Caco-2 (cell line): ENCODE measurements at places on chromosomes 13 and 19. TPM values are rescaled to one million over a fixed set of nuclear protein-coding genes. Genes with fewer than 3 reads are reported as not detected.
A peak's percentile ranks its signal among the peaks of the same experiment; 100 is the strongest.

GRCh38 chr19:42152910-42153671 lies 20.8 kb upstream of the POU2F2 start:
- H3K4me1 ChIP-seq: no peaks in the 10 kb centered on the region
- DNase-seq: no peak
- H3K4me3 ChIP-seq: no peak overlapping the region
- H3K27me3 ChIP-seq: no peaks in the 10 kb centered on the region; the same call in 1 of the 2 replicates
- H3K27ac ChIP-seq: no peak overlapping the region

- H3K27ac ChIP-seq: no peak overlapping the region
- no peaks in the 10 kb centered on the region for H3K27me3 ChIP-seq
- no peak for DNase-seq
- H3K4me1 ChIP-seq: no peaks in the 10 kb centered on the region
- no peaks in the 10 kb centered on the region for H3K36me3 ChIP-seq
- H3K4me3 ChIP-seq: no peak overlapping the region
Measured at GRCh38 chr13:56986121-56986520, 154.6 kb upstream of the PRR20A start.

DNA sequence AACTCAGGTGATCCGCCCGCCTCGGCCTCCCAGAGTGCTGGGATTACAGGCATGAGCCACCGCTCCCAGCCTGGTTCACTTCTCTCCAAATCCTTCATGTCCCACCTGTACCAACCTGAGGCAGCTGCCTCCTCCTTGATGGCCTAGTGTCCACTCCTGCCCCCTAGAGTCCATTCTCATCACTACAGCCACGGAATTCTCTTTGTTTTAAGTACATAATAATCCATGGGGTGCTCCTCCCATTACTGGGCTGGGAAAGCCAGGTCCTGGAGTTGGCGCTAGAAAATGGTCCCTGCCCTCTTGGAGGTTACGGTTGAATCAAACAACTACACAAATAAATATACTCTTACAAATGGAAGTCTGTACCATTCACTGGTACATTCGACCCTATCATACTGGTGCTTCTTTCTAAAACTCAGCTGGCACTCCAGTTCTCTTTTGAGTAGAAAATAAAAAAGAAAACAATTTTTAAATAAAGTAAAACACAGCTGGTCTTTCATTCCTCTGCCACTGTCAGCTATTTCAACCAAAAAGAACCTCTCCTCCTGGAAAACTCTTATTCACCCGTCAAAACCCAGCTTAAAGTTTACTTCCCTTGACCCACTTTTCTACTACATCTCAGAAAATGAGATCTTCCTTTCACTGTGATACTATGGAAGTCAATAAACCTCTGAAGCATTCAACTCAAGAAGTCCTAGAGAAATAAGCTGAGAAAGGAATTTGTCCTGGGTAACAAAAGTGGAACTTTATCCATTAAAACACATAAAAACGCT lies 22.4 kb upstream of the ARHGEF18 start:
- peak; percentile 38 for DNase-seq
- H3K27me3 ChIP-seq: no peaks in the 10 kb centered on the region
- peaks cover 3% of the 10 kb centered on the region for H3K4me1 ChIP-seq
- H3K36me3 ChIP-seq: no peaks in the 10 kb centered on the region
- no peak overlapping the region for H3K27ac ChIP-seq

TRMT1 gene
- 42.6 and 46.4 TPM in 2 replicates for total RNA-seq

DNA sequence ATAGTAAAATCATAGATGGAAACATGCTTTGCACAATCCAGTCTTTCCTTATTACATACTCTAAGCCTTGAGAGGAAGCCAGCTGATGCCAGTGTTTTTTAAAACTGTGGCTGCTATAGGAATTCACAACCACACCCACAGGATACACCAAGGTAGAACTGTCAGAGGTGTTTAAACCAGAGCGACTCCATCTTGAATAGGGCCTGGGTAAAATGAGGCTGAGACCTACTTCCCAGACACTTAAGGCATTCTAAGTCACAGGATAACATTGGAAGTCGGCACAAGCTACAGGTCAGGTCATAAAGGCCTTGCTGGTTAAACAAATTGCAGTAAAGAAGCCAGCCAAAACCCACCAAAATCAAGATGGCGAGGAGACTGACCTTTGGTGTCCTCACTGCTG lies 1.7 kb downstream of the SCGB2B2 start:
- peaks cover 16% of the 10 kb centered on the region for H3K4me1 ChIP-seq
- no peaks in the 10 kb centered on the region for H3K27me3 ChIP-seq
- H3K36me3 ChIP-seq: peaks cover 9% of the 10 kb centered on the region
- no peak overlapping the region for H3K27ac ChIP-seq
- DNase-seq: no peak

- H3K4me1 ChIP-seq: no peaks in the 10 kb centered on the region
- DNase-seq: no peak
- no peak overlapping the region for H3K27ac ChIP-seq
- H3K27me3 ChIP-seq: no peaks in the 10 kb centered on the region
- no peak overlapping the region for H3K4me3 ChIP-seq
Measured at GRCh38 chr13:63201493-63201892, 1785.8 kb upstream of the PCDH20 start.

- no peak for DNase-seq
- H3K4me3 ChIP-seq: no peak overlapping the region
Measured at GRCh38 chr13:36362914-36363313, 16.7 kb upstream of the SPART start.

DNA sequence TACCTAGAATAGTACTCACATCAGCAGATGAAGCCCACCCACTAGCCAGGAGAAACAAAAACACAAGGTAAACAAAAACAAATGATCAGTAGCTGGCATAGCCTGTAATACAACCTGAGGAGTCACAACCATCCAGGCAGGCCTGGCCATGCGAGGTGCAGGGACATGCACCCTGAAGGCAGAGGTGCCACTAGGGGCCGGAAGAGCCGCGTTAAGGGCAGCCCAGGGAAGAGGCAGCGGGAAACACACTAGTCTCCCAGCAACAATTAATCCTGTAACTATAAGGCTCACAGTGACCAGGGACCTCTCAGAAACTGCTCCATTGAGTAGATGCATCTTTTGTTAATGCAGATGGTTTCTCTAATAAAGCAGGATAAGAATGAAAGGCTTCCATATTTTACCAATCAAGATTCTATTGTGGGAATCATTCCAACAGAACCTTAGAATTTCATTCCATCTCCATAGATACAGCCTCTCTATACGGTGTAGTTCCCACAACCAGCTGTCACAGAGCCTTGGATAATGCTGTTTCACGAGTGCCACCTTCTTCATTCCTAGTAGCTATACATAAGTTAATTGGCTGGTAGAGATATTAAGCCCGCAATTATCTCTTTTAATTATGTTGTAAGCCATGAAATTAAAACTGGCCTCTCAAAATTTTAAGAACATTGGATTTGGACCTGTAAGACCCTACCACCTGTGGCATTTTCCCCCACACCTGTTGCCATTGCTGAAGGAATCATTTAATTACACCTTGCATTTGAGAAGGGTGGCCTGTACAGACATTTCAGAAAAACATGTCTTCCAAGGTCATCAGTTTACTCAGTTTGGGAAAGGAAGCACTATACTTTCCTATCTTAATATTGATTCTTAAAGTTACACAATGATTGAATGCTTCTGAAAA lies 28.7 kb downstream of the ANKRD10 start:
- no peaks in the 10 kb centered on the region for H3K27me3 ChIP-seq
- no peak overlapping the region for H3K27ac ChIP-seq
- H3K4me3 ChIP-seq: no peak overlapping the region
- no peaks in the 10 kb centered on the region for H3K4me1 ChIP-seq

- no peaks in the 10 kb centered on the region for H3K36me3 ChIP-seq
- no peak overlapping the region for H3K4me3 ChIP-seq
- no peak for DNase-seq
- H3K4me1 ChIP-seq: peaks cover 5% of the 10 kb centered on the region; the same call in 1 of the 2 replicates
- no peak overlapping the region for H3K27ac ChIP-seq
Measured at GRCh38 chr19:18912933-18913332, 6.3 kb downstream of the COPE start.

DNA sequence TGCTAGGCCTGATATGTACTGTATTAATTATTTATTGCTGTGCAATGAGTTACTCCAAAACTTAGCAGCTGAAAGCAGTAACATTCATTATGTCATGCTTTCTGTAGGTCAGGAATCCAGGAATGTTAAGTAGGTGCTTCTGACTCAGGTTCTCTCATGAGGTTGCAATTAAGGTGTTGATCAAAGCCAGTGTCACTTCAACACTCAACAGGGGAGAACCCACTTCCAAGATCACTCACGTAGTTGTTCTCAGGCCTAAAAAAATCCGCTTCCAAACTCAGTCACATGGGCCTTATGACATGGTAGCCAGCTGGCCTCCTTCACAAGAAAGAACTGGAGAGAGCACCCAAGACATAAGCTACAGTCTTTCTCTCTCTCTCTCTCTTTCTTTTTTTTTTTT lies 211.1 kb upstream of the NBEA start:
- no peak for DNase-seq
- H3K4me3 ChIP-seq: no peak overlapping the region
- no peaks in the 10 kb centered on the region for H3K36me3 ChIP-seq
- no peaks in the 10 kb centered on the region; the same call in 1 of the 2 replicates for H3K4me1 ChIP-seq
- no peaks in the 10 kb centered on the region for H3K27me3 ChIP-seq
- no peak overlapping the region for H3K27ac ChIP-seq

DNA sequence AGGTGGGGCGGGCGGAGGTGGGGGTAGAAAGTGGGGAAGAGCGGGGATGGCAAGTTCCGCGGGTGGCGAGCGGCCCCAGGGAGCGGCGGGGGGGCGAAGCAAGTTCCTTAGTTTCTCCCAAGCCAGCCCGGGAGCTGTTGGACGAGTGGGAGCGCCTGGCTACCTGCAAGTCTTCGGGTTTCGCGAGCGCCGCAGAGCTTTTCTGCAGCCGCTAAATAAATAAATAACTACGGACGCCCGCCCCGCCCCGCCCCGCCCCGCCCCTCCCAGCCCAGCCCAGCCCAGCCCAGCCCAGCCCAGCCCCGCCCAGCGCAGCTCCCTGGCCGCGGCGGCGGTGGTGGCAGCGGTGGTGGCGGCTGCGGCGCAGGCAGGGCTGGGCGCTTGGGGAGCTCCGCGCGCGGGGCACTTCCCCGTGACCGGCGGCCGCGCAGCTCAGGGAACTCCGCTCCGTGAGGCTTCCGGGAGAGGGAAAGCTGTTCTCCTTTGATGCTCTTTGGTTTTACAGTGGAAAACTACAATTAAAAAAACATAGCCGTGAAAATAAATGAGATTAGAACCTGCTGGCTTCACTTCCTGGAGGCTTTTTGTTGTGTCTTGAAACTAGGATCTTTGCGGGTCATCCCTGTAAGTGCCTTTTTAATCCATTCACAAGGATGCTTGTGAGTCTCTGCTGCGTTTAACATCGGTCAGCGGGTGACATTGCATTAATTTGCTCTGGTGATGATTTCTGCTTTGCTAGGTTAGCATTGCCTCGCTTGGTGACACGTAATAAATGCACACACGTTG lies at the start of gene UBE2L5:
UBE2L5 (plus strand) TSS at position 440 of the 786 bp plus-strand sequence. CDS start 5,498 bp downstream, outside the sequence.
- no peaks in the 10 kb centered on the region for H3K27me3 ChIP-seq
- peak within 1 kb of the TSS; percentile 58 for H3K4me3 ChIP-seq
- DNase-seq: peak; percentile 88

- peak; percentile 83 for DNase-seq
- H3K4me3 ChIP-seq: peak overlapping the region; percentile 99
- H3K27me3 ChIP-seq: no peaks in the 10 kb centered on the region
- H3K27ac ChIP-seq: peak overlapping the region; percentile 80
- H3K4me1 ChIP-seq: peaks cover 66% of the 10 kb centered on the region
Measured at GRCh38 chr13:73059460-73060250, 850 bp downstream of the KLF5 start.

GRCh38 chr19:55694656-55695491 lies 19.8 kb downstream of the EPN1 start:
- H3K36me3 ChIP-seq: peaks cover 12% of the 10 kb centered on the region
- H3K4me3 ChIP-seq: no peak overlapping the region
- H3K27me3 ChIP-seq: no peaks in the 10 kb centered on the region
- peak; percentile 31 for DNase-seq
- no peak overlapping the region for H3K27ac ChIP-seq
- H3K4me1 ChIP-seq: no peaks in the 10 kb centered on the region

DNA sequence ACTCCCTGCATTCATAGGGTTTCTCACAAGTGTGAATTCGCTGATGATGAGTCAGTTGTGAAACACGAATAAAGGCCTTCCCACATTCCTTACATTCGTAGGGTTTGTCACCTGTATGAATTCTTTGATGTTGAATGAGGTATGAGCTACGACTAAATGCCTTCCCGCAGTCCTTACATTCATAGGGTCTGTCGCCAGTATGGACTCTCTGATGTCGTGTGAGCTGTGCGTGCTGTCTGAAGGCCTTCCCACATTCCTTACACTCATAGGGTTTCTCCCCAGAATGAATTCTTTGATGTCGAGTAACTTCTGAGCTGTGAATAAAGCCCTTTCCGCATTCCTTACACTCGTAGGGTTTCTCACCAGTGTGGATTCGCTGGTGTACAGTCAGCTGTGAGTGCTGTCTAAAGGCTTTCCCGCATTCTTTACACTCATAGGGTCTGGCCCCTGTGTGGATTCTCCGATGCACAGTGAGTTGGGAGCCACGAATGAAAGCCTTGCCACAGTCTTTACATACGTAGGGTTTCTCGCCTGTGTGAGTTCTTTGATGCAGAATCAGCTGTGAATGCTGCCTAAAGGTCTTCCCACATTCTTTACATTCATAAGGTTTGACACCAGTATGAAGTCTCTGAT lies 30.5 kb upstream of the COX7A1 start:
- peak overlapping the region; percentile 39 for H3K27ac ChIP-seq
- DNase-seq: peak; percentile 24
- H3K36me3 ChIP-seq: no peaks in the 10 kb centered on the region; the same call in 1 of the 2 replicates

KEAP1 gene
- 73.0 and 77.7 TPM in 2 replicates for total RNA-seq

TRAPPC5 gene
- total RNA-seq: 80.3 and 83.4 TPM in 2 replicates

GRCh38 chr19:918481-919198 lies 1.5 kb downstream of the KISS1R start:
- H3K4me1 ChIP-seq: 0 out of 2 replicates have a peak, but pooled peaks cover 11% of the 10 kb centered on the region
- no peak overlapping the region for H3K27ac ChIP-seq
- no peak for DNase-seq
- no peaks in the 10 kb centered on the region for H3K36me3 ChIP-seq
- H3K4me3 ChIP-seq: peak overlapping the region; percentile 87
